HT1080 (cell line): ENCODE measurements at places on chromosomes 13 and 19. TPM values are rescaled to one million over a fixed set of nuclear protein-coding genes. Genes with fewer than 3 reads are reported as not detected.
A peak's percentile ranks its signal among the peaks of the same experiment; 100 is the strongest.

GRCh38 chr13:33968520-33969507 is 150.9 kb downstream of the RFC3 start:
- DNase-seq: no peak

DNA sequence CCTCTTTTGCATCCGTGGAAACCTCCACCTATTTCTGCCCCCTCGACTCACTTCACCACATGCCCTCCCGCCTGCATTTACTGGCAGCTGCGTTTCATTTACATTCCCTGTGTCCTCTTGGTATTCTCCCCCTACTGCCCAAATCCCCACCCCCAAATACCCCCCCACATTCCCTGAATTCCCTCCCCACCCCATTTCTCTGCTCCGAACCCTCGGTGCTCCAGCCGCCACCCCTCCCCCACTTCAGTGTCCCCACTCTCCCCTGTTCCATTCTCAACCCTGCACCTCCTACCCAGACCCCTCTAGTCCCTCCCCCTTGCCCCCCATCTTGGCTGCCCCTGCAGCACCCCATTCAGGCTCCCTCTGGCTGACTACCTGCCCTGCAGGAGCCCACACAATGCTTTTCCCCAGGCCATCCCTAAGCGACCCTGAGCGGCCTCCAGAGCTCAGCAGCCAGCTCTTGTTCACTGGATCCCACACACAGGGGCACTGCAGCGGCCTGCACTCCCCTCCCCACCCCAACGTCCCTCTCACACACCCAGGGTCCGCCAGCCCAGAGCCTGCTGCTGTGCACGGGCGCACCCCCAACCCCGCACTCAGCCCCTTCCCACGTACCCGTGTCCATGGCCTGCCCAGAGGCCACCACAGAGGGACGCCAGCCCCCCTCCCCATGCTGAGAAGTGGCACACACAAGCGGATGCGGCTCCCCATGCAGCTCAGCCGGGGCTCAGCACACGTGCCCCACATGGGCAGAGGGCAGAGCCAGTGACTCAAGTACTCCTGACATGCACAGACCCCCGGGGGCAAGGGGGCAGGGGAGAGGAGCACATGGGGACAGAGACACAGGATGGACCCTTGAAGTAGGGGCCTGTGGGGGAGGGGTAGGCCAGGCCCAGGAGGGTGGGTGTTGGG is 26.3 kb downstream of the SHANK1 start:
- no peak for DNase-seq

GRCh38 chr19:53463263-53463662 is 4.3 kb upstream of the ZNF813 start:
- DNase-seq: no peak

DNA sequence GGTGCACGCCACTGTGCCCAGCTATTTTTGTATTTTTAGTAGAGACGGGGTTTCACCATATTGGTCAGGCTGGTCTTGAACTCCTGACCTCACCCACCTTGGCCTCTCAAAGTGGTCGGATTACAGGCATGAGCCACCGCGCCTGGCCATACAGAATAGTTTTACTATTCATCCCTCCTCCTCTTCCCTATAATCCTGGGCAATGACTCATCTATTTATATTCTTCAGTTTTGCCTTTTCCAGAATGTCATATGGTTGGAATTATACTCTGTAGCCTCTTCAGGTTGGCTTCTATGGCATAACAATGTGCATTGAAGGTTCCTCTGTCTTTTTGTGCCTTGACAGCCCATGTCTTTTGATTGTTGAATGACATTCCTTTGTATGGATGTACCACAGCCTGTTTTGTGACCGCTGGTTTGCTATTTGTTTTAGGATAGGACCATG is 22.2 kb upstream of the LRP3 start:
- peak; percentile 70 for DNase-seq

DNA sequence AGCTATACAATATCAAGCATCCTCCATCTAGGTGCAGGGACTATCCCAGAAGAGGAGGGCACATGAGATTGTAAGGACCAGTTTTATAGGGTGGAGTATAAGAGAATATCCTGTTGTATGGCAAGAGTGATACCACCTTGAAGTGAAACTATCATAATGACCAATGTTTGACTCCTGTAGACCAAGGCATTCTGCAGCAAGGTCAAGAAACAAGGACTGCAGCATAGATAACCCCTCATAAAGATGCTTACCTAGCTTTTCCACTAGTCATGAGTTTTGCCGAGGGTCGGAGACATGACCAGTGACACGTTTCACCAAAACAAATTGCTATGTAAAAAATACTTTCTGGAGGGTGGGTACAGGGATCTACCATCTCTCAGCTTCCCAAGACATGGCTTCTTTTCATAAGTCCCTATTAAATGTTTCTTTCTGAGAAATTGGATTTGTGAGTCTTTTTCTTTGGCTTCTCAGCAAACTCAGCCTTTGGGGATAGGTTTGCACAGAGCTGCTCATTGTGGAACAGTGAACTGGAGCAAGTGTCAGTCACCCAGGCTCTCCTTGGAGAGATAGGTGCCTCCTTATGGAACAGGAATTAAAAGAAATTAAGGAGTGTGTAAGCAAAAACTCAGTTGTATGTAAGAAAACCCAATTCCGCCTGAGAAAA is 28.2 kb upstream of the CYSLTR2 start:
- no peak for DNase-seq

- DNase-seq: peak; percentile 17
Measured at GRCh38 chr19:6667114-6667627, 2.8 kb downstream of the TNFSF14 start.

GRCh38 chr13:98349731-98350305 is 172.7 kb upstream of the RNF113B start:
- no peak for DNase-seq

DNA sequence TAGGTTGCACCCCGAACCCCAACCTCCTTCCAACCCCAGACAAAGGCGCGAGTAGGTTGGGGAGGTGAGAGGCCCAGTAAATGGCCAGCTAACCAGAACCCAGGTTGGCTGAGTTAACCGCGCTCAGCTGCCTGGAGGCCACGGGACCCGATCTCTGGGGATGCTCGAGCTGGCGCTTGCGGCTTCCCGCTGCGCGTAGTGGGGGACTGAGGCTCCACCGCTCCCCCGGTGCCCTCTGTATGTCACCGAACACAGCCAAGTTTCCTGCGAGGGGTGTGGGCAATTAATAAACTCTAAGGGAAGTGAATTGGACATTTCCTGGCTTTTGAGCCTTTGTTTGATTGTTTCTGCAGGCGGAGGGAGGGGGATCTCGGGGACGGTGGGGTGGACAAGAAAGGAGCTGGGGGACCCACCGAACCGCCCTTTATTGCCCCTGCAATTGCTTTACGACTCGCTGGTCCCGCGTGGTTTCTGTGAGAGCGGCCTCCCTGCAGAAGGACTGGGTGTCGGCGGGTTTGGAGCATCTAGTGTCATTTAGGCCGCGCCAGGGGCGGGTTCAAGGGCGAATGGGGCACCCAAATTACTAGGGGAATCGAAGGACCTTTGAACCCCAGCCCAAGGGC is 3.5 kb upstream of the ZIC5 start:
- DNase-seq: no peak

GRCh38 chr13:26663791-26664190 is 96.8 kb downstream of the GPR12 start:
- no peak for DNase-seq

- DNase-seq: no peak
Measured at GRCh38 chr19:33849551-33850147, 53.0 kb downstream of the KCTD15 start.

- DNase-seq: no peak
Measured at GRCh38 chr19:10603084-10603872, 16.2 kb upstream of the AP1M2 start.

GRCh38 chr13:29892151-29892550 is 41.7 kb upstream of the UBL3 start:
- no peak for DNase-seq

GRCh38 chr13:26502826-26503225 is 54.7 kb upstream of the WASF3 start:
- peak; percentile 76 for DNase-seq

GRCh38 chr13:22256111-22256639 is 585.3 kb downstream of the FGF9 start:
- no peak for DNase-seq

- DNase-seq: no peak
Measured at GRCh38 chr13:48536621-48537250, 3.9 kb upstream of the RCBTB2 start.

DNA sequence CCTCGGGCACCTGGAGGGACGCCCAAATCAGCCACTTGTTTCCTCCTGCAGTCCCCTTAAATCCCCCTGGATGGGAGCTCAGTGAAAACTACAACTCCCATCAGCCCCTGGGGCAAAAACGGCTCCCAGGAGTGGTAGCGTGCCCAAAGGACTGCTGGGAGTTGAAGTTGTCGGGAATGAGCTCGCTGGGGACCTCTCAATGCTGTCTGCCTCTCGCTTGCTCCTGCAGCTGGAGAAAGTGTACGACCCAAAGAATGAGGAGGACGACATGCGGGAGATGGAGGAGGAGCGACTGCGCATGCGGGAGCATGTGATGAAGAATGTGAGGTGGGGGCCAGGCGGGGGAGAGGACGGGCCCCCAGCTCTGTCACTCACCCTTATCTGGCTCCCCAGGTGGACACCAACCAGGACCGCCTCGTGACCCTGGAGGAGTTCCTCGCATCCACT is 14.7 kb upstream of the DHDH start:
- DNase-seq: peak; percentile 32

DNA sequence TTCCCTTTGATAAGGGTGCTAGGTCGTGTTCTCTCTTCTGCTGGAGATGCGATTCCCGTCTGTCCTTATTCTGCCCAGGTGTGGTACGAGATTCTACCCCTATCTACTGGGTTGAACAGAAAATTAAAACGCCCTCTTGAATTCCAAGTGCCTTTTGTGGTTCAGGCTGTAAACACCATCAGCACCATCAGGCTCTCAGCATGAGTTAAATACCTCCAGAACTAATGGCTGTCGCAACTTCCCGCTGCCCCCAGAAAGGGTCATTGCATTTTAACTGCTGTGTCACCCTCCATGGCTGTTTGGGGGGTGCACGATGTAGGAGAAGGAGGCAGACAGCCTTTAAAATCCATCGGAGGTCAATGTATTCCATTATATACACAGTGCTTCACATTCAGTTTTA is 177.4 kb downstream of the OXGR1 start:
- no peak for DNase-seq

DNA sequence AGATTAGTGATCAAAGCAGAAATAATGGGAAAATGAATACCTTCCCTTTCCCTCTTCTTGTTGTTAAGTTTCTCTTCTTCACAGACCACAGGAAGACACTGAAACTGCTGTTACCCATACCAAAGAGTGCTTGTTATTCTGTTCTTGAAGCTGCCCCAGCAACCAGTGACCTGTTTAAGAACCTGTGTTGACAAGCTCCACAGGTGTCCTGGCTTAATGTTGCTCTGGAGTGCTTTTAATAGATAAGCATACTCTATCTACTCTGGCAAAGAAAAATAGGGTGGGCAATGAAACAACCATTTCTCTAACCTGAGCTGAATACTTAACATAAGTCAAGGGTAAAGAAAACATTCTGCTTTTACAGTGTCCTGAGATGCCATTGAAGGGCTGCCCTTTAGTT is 506.7 kb upstream of the GPC6 start:
- no peak for DNase-seq

DNA sequence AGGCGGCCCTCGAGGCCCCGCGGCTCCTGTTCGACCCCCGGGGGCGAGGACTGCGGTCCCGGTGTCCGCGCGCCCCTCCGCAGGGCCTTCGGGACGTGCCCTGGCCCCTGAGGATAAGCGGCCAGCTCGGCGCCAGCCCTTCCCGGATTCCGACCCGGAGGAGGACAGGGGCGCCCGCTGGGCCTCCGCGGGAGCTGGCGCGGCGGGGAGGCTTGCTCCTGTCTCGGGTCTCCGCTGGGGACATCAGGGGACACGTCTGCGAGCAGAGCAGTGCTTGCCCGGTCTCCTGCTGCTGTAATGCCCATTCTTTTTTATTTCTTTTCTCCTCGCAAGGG is 829 bp downstream of the B3GLCT start:
- DNase-seq: no peak

DNA sequence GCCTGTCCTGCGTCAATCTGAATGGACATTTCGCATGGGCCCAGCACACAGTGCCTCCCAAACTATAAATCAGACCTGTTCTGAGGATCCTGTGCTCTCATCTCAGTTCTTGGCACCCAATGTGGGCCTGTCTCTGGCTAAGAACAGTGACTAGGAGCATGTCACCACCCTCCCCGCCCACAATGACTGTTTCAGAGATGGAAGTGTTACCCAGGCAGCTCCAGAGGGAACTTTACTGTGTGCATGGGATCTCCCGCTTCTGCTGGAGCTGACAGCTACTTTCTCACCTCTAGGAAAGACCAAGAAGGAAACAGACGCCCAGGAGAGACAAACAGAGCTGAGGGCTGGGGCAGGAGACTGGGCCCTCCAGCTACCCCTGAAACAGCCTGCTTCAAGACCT is 45.0 kb downstream of the KCTD15 start:
- no peak for DNase-seq

DNA sequence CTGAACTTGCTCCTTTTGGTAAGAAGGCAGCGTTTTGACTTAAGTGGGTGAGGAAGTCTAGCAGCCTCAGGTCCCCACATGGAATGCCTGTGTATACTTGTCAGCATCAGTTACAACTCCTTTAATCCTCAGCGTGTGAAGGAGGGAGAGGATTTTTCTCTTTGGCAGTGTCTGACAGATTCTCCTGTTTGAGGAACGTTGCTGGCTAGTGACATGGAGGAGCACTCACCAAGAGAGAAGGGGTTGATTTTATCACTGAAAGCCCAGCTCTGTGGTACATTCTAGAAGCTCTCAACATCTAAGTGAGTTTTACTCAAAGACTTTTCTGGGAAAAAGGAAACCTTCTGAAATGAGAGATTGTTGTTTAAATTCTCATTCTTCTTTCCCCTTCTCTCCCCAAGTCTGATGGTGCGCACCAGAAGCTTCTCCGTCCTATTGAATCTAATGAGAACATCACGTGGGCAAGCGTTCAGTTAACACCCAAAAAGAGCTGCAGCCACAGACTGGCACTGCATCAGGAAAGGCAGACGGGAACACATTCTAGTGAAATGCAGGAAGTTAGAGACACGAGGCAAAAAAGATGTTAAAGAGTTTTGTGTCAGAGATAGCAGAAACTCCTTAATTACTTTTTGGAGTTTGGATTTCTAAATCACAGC is 58.2 kb downstream of the GJA3 start:
- DNase-seq: no peak

The ZNF793 gene
- total RNA-seq: 0.19 TPM in 1 of 2 replicates, not detected in the other

The SMIM44 gene
- not detected in 2 replicates for total RNA-seq

The PLK5 gene
- not detected in 2 replicates for total RNA-seq

The IZUMO2 gene
- total RNA-seq: not detected in 2 replicates

The F2RL3 gene
- total RNA-seq: not detected in 2 replicates

The NUDT15 gene
- total RNA-seq: 60.7 and 67.0 TPM in 2 replicates

The PRSS57 gene
- total RNA-seq: not detected in 2 replicates

The METTL21C gene
- not detected in 2 replicates for total RNA-seq

The TEKTIP1 gene
- 0.60 TPM in 1 of 2 replicates, not detected in the other for total RNA-seq

The JSRP1 gene
- not detected in 2 replicates for total RNA-seq

The ACP7 gene
- 4.0 and 6.4 TPM in 2 replicates for total RNA-seq

The RDH8 gene
- total RNA-seq: not detected in 2 replicates

The SEMA6B gene
- 11.9 and 13.9 TPM in 2 replicates for total RNA-seq

The CGB1 gene
- total RNA-seq: not detected in 2 replicates
